Epithelial cell of proximal tubule (primary cell): ENCODE measurements at places on chromosomes 11 and 22. TPM values are rescaled to one million over a fixed set of nuclear protein-coding genes. Genes with fewer than 3 reads are reported as not detected.
A peak's percentile ranks its signal among the peaks of the same experiment; 100 is the strongest.

- no peak for DNase-seq
These were observed 56.6 kb upstream of the DRD2 start for GRCh38 chr11:113531575-113532451.

GRCh38 chr22:36206255-36206654 lies 4.6 kb upstream of the APOL4 start:
- no peak for DNase-seq

- DNase-seq: no peak
These were observed 1.2 kb downstream of the DYNC2H1 start for GRCh38 chr11:103110391-103110790.

- DNase-seq: no peak
These were observed 9.9 kb downstream of the NARS2 start for GRCh38 chr11:78564490-78565467.

GRCh38 chr22:24156141-24156912 lies 25.0 kb upstream of the SUSD2 start:
- no peak for DNase-seq

GRCh38 chr22:35804421-35804820 lies 86.7 kb downstream of the APOL5 start:
- DNase-seq: no peak

DNA sequence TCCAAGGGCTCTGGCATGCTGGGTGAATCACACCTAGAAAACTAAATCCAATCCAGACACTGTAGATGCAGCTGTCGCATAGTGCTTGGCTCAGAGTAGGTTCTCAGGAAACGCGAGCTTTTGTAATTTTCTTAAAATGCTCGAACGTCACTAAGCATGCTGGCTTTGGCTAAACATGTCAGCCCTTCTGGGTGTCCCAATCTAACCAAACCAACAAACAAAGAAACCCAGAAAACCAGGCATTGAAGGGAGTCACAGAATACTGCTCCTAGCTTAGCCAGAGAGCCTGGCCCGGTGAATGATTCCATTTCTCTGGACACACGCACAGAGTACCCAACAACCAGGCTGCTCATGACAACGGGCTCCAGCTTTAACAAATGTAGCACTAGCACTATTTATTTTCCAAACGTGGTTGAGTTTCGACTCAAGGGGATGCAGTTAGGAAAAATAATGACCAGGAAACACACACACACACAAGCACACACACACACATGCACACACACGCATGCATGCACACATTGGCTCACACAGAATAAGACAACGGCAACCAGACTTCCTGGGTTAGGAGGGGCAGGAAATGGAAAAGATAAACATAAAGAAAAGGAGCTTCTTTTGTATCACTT lies 492.6 kb downstream of the MIAT start:
- DNase-seq: no peak

DNA sequence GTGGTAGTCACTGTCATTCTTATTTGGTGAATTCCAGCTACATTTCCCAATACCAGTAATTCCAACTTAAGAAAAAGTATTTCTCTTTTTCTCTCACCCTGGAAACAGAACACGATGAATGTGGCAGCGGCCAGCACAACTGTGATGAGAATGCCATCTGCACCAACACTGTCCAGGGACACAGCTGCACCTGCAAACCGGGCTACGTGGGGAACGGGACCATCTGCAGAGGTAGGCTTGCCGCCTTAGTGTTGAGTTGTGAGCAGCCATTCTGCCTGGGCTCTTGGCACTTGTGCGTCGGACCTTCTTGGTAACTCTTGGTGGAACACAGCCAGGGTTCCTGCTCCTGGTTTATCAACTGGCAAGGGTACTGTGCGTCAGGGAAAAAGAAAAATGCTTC lies 559.8 kb downstream of the NELL1 start:
- no peak for DNase-seq

DNA sequence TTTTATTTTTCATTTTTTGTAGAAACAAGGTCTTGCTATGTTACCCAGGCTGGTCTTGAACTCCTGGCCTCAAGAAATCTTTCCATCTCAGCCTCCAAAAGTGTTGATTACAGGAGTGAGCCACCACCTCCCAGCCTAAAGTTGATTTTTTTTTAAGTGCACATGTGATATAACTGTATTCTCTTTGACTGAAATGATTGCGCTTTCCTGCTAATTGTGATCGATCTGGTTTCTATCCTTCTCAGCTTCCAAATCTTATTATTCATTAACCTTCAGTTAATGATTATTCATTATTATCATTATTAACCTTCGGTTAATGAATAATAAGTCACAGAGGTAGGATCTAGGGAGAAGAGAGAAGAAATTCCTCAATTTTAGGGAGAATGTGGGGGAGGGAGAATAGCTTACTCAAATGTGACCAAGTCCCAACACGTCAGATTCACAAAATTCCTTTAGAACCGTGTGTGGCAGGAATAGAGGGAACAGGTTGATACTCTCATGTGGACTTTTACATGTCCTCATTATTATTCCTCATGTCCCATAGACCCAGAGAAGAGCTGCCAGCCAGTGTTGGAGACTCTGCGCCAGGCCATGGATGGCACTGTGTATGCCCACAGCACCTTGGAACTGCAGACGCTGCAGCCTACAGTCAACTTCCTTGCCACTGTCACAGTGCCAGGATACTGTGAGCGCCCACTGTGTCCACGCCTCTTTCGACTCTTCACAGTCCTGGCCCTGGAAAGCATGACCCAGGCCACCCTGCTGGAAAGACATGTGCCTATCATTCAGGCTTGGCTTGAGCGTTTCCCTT lies 47.1 kb downstream of the RRP8 start:
- no peak for DNase-seq

- no peak for DNase-seq
These were observed 8.7 kb upstream of the MS4A4E start for GRCh38 chr11:60251485-60252212.

GRCh38 chr11:557328-558132 lies 3.0 kb downstream of the LMNTD2 start:
- no peak for DNase-seq

- DNase-seq: no peak
These were observed 926 bp downstream of the CD6 start for GRCh38 chr11:60972182-60973030.

DNA sequence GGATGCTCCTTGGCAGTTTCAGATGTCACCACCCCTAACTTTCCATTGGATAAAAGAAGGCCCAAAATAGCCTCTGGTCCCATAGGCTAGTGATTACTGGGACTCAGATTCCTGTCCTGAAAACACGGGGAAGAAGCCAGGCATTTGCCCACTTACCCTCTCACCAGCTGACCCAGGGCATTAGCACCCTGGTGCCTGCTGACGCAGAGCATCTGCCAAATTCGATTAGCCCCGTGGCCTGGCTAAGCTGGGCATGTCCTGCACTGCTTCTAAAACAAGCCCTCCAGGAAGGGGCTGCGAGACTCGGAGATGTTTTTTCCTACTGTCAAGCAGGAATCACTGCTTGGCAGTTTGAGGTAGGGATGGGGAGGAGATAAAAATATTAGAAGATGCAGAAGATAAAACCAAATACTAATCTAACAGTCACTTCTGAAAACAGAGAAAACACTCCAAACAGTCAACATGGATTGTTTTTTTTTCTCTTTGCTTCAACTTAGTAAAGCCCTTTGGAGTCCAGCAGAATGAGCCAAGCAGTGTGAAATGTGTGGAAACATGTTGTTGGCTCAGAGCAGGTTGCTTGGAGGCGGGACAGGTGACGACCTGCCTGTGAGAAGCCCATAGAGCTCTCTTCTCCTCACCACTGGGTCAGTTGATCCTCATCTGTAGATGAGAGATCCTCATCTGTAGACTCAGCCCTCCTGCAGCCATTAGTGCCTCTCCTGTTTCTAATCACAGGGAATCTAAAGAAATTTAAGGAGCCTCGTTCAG lies 54.0 kb downstream of the BDNF start:
- DNase-seq: no peak

- no peak for DNase-seq
These were observed 418.5 kb upstream of the SYN3 start for GRCh38 chr22:33476716-33477115.

DNA sequence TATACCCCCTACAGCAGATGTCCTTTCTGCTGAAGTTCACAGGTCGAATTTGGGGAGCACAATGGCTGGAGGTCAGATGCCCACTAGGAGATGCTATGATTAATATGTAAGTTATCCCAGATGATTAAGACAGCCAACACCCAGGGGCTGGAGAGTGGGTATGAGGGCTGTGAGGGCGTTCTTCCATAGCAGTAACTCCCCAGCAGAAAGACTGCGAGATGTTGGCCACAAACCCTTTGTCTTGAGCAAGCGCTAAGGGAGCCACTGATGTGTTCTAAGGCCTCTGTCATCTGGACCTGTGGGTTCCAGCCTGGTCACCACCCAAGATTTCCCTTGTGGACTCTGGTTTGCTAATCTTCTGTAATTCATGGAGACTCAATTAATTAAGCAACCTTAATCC lies 77.6 kb downstream of the BMAL1 start:
- DNase-seq: no peak

- DNase-seq: no peak
These were observed at the start of gene MUC6 for GRCh38 chr11:1036303-1036923. Gene MUC6 (minus strand): TSS chr11:1036718. CDS start chr11:1036655, 63 bp downstream.

DNA sequence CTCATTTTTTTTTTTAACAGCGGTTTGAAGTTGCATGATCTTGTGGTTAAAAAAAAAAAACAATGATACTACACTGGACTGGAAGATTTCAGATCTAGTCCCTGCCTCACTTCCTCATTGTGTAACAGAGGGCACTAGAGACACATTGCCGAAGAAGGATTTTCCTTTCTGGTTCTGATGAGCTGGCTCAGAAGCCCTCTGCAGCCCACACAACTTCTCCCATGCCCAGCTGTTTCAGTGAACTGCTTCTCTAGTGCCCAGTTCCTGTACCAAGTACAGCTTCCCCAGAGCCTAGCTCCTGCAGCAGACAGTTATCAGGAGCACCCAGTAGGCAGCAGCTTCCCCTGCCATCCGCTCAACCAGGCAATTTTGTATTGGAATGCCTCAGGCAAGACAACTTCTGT lies 29.5 kb upstream of the ANO5 start:
- no peak for DNase-seq

- DNase-seq: no peak
These were observed 98.2 kb upstream of the IGLL5 start for GRCh38 chr22:22789233-22789921.

DNA sequence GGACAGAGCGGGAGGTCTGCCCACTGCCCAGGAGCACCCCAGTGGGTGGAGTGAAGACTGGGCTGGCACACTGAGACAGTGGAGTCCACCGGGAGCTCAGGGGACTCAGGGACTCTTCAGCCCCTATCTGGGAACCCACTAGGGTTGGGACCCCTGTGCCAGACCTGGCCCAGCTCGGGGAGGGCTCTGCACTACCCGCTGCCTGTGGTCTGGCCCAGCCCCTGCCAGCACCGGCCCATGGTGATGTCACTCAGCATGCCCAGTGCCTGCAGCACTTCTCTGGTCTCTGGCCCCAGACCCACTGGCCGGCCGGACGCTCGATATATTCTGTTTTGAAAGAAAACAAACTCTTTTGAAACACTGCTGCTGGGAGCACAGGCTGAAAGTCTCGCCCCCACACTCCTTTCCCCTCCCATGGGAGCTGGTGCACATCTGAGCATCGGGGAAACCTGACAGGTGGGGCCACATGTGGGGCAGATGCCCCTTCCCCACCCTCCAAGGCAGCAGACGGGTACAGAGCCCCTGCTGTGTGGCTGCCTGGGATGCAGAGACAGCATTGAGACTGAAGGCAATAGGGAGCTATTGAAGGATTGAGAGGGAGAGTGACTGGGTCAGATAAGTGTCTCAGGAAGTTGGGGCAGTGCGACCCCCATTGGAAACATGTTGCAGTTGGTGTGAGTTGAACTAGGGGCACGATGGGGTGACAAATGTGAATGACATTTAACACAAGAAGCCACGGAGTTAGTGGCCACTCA lies 62.9 kb downstream of the MYEOV start:
- no peak for DNase-seq

- DNase-seq: no peak
These were observed 67.4 kb downstream of the TP53I11 start for GRCh38 chr11:44883277-44883676.

GRCh38 chr11:46066335-46066734 lies 54.9 kb downstream of the PHF21A start:
- DNase-seq: no peak

- peak; percentile 38 for DNase-seq
These were observed 130.5 kb upstream of the ANO3 start for GRCh38 chr11:26201411-26201810.

DNA sequence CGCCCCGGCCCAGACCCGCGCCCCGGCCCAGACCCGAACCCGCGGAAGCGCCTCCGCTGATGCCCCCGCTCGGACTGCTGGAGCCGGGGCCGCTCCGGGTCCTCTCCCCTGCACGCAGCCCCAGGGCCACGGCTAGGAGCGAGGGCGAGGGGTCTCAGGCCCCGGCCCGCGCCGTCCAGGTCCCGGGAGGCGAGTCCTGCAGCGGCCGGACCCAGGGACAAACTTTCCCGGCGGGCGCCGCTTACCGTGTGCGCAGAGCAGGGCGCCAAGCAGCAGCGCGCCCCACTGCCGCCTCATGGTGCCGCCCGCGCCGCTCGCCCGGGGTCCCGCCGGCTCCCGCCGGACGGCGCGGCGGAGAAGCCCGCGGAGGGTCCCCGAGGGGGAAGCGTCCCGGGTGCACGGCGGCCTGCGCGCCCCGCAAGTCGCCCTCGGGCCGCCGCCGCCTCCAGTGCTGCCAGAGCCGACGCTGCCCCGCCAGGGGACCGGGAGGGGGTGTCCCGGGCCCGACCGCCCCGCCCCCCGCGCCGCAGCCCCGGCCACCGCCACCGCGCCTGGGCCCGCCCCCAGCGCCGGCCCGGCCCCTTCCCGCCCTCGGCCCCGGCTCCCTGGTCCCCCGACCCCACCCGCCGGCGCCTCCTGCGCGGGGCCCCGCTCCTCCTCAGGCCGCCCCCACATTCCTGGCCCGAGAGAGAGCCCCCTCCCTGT lies at the start of gene LRP4:
LRP4 (minus strand) TSS at position 468 of the 705 bp plus-strand sequence; CDS start at position 297, 171 bp downstream.
- DNase-seq: no peak

DNA sequence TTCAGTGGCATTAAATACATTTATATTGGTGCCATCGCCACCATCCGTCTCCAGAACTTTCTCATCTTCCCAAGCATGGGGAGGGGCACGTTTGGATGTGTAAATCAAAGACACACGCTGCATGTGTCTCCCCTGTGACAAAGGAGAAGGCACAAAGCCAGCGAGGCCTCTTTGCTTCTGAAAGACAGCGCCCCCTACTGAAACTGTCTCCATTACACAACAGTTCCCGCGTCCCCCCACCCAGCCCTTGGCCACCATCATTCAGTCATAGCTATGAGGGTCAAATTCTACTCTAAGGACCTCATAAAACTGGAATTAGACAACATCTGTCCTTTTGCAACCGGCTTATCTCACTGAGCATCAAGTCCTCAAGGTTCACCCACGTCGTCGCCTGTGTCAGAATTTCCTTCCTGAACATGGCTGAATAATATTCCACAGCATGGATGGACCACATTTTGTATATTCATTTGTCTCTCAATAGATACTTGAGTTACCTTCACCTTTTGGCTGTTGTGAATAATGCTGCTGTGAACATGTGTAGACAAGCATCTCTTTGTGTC lies 64.8 kb downstream of the IGF2 start:
- DNase-seq: no peak

SMIM38 gene
- total RNA-seq: 0.07 TPM in 1 of 2 replicates, not detected in the other

OR51I1 gene
- not detected in 2 replicates for total RNA-seq

KCNC1 gene
- total RNA-seq: not detected in 2 replicates

SMCO4 gene
- total RNA-seq: 20.0 and 48.1 TPM in 2 replicates

APOL1 gene
- 5.7 and 7.2 TPM in 2 replicates for total RNA-seq

MS4A6A gene
- not detected in 2 replicates for total RNA-seq

P2RX3 gene
- not detected in 2 replicates for total RNA-seq

NNMT gene
- total RNA-seq: 875 and 1,529 TPM in 2 replicates

OR5L1 gene
- not detected in 2 replicates for total RNA-seq

TMEM191C gene
- total RNA-seq: 1.8 and 3.8 TPM in 2 replicates
